ENCODE measurements at places on chromosomes 3 and 15. TPM values are rescaled to one million over a fixed set of nuclear protein-coding genes. Genes with fewer than 3 reads are reported as not detected.

DNA sequence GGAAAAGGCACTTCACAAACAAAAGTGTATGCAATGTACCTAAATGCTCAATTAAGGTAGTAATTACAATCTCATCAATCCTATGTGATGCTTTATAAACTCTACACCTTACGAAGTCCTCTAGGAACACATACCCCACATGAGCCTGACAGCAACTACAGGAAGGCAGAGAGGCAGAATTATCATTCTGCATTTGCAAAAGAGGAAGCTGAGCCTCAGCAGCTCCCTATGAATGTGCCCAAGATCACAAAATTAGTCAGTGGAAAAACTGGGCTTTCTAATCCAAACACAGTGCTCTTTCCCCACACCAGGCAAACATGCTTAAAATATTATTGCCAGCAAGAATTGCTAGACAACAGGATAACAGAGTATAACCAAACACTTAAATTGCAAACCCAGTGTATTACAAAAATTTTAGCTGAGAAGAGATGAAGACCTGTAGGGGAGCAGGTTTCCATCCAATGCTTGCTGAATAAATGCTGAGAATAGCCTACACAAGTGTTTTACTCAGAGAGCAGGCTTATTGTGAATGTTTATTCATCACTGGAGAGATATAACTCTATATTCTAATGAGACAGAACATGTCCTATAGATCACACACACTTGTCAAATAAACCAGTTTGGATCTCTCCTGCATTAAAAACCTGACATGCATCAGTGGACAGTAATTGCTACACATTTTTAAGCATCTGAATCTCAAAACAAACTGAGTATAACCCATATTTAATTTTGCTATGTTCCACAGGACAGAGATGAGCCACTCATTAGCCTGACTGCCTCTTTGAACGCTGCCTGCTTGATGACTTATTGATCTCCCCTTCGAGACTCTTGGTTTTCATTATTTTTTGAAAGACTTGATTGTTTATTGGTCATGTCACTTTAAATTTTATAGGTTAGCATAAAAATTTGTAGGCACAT, 62.2 kb downstream of the PLCH1 start:
- H3K4me1 ChIP-seq, result no peaks in the 10 kb centered on the region
- H3K4me3 ChIP-seq, result no peak overlapping the region
- H3K27ac ChIP-seq, result no peak overlapping the region
- no peak for DNase-seq
- H3K27me3 ChIP-seq, result no peaks in the 10 kb centered on the region

DNA sequence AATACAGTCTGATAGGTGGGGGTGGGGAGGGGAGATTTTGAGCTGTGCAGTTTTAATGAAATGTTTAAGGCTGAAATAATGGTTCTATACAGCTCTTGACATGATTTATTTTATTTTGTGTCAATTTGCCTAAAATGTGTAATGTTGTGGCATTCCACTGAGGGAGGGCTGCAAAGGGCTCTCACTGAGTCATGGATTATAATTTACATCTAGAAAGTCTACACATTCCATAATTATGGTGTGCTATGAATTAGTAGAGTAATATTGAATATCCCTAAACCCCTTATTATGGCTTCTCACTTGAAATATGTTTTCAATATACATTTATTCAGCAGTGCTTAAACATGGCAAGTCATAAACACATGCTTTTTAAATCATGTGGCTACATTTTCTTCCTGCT, 103.9 kb downstream of the RARB start:
- no peak for DNase-seq
- H3K36me3 ChIP-seq, result no peaks in the 10 kb centered on the region
- H3K4me3 ChIP-seq, result no peak overlapping the region
- H3K27me3 ChIP-seq, result no peaks in the 10 kb centered on the region

Gene ARRDC4
- 57.7 TPM for total RNA-seq

Gene ZPLD1
- total RNA-seq, result not detected

All from suprapubic skin (tissue), 4 donors.